ENCODE measurements at places on chromosomes 3 and 15. TPM values are rescaled to one million over a fixed set of nuclear protein-coding genes. Genes with fewer than 3 reads are reported as not detected.

The PAQR5 gene
- 1.5 TPM for total RNA-seq

DNA sequence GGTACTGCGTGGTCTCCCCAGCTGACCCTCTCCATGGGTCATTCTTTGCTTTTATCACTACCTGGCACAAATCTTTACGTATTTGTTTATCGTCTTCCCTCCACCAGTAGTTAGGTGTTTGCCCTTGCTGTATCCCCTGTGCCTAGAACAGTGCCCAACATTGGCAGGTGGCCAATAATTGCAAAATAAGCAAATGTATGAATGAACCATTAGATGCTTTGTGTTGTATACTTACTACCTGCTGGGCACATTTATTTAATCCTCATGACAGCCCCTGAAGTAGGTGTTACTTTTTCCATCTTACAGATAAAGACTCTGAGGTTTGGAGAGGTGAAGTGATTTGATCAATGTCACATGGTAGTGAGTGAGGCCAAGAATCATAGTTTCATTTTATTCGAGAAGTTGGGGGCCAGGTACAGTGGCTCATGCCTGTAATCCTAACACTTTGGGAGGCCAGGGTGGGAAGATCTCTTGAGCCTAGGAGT lies 2.0 kb upstream of the TWF2 start:
- peaks cover 2% of the 10 kb centered on the region for H3K36me3 ChIP-seq
- H3K4me3 ChIP-seq = peak overlapping the region; percentile 53
- no peak for DNase-seq
- H3K4me1 ChIP-seq = peaks cover 65% of the 10 kb centered on the region

The GOLGA6D gene
- total RNA-seq = not detected

- peaks cover 80% of the 10 kb centered on the region for H3K4me1 ChIP-seq
- H3K27ac ChIP-seq = peak overlapping the region; percentile 82
- H3K36me3 ChIP-seq = no peaks in the 10 kb centered on the region
- no peak overlapping the region for H3K4me3 ChIP-seq
- peak; percentile 90 for DNase-seq
Observed at GRCh38 chr3:72346526-72346926, 501.7 kb downstream of the SHQ1 start.

The HRG gene
- not detected for total RNA-seq

DNA sequence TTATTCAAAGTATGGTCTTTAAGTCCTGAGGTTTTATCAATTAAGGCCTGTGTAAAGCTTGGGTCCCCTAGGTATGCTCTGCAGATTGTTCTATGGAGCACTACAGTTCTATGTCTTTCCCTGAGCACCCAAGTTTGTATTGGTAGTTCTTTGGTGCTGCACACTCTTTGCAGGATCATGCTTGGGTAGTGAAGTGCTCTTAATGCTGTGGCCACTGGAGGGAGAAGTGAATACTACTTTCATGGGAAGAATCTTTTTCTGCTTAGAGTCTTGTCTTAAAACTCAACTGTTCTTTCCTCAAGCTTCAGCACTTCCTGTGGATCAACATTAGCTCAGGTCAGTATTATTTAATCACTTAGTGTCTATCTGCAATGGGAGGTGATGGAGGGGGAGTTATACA lies 93.6 kb upstream of the CFAP20DC start:
- DNase-seq = no peak
- H3K27ac ChIP-seq = no peak overlapping the region
- H3K27me3 ChIP-seq = peaks cover 15% of the 10 kb centered on the region
- peaks cover 3% of the 10 kb centered on the region for H3K4me1 ChIP-seq

GRCh38 chr3:125212509-125213363 lies at the start of gene SLC12A8:
Gene SLC12A8 (minus strand): TSS chr3:125212748. CDS start chr3:125211349, 1,399 bp downstream.
- no peaks in the 10 kb centered on the region for H3K27me3 ChIP-seq
- H3K4me3 ChIP-seq = peak within 1 kb of the TSS; percentile 65
- H3K27ac ChIP-seq = no peak within 1 kb of the TSS
- peaks cover 20% of the 10 kb centered on the region for H3K4me1 ChIP-seq
- DNase-seq = no peak

The DUOX2 gene
- 0.08 TPM for total RNA-seq

DNA sequence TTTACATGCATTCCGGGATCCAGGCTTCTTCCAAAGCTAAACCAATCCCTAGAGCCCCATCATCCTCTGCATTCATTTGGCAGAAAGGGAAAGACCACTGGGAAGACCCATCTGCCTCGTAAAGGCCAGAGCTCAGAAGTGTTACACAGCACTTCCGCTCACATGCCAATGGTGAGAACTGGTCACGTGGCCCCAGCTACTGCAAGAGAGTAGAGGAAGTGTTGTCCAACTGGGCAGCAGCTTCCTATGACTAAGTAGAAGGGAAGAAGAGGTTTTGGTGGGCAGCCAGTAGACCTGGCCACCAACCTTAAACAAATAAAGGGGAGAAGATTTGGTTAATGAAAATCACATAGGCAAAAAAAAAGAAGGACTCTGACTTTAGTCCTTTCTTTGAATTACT lies 74.4 kb upstream of the PPP2R3A start:
- peaks cover 3% of the 10 kb centered on the region for H3K4me1 ChIP-seq
- peaks cover 11% of the 10 kb centered on the region for H3K27me3 ChIP-seq
- H3K27ac ChIP-seq = no peak overlapping the region

DNA sequence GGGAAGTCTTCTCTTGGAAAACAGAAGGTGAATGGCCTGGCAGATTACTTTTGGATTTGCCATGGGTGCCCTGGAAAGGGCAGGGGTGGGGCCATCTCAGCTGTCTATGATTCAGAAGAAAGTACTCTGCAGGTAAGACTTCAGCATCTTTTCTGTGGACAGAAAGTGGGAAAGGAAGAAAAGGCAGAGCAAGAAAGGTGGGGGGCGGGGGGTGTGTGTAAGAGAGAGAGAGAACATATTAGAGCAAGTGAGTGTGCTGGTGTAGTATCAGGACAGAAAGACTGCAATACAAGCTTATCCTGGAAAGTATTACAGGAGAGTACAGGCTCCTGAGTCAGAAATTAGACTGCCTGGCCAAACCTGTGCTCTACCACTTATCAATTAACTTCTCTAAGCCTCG lies 5.5 kb downstream of the TAGLN3 start:
- no peak for DNase-seq
- H3K4me3 ChIP-seq = no peak overlapping the region
- H3K4me1 ChIP-seq = peaks cover 15% of the 10 kb centered on the region
- H3K36me3 ChIP-seq = no peaks in the 10 kb centered on the region
- no peak overlapping the region for H3K27ac ChIP-seq
- no peaks in the 10 kb centered on the region for H3K27me3 ChIP-seq

Data from osteocyte (in vitro differentiated cells).